ENCODE measurements at places on chromosomes 7 and 10.

- DNase-seq = no peak
Measured at GRCh38 chr7:16773884-16774283, 20.3 kb downstream of the TSPAN13 start.

GRCh38 chr7:131292141-131292905 is 35.4 kb upstream of the MKLN1 start:
- no peak for DNase-seq

DNA sequence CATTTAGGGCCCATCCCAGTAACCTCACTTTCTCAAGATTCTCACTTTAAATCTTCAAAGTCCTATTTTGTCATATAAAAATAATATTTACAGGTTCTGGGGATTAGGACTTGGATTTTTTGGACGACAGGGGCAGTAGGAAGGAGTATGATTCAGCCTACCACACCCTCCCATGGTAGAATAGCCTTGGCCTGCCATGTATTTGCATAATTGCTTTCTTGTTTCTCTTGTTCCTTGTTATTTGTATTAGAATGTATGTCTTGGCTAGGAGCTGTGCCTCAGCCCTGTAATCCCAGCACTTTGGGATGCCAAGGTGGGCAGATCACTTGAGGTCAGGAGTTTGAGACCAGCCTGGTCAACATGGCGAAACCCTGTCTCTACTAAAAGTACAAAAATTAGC is 92.5 kb downstream of the ELAPOR2 start:
- no peak for DNase-seq

- no peak for DNase-seq
Measured at GRCh38 chr10:103793429-103793828, 61.9 kb downstream of the SH3PXD2A start.

DNA sequence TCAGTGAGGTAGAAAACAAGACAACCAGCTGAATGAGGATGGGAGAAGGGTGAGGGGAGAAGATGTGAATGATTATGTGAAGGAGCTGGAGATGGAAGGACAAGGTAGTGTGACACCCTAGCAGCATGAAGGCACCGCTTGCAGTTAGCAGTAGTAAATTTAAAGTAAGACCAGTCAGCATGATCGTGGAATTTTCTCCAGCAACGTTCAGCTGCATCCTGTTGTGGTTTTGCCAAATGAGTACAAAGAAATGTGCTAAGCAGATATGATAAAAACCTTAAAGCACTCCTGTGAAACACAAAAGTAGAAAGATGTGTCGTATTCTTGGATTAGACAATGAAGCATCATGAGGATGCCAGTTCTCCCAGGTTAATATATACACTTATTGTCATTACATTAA is 34.1 kb upstream of the IFRD1 start:
- no peak for DNase-seq

- DNase-seq = no peak
Measured at GRCh38 chr7:107788216-107788615, 14.8 kb downstream of the SLC26A3 start.

DNA sequence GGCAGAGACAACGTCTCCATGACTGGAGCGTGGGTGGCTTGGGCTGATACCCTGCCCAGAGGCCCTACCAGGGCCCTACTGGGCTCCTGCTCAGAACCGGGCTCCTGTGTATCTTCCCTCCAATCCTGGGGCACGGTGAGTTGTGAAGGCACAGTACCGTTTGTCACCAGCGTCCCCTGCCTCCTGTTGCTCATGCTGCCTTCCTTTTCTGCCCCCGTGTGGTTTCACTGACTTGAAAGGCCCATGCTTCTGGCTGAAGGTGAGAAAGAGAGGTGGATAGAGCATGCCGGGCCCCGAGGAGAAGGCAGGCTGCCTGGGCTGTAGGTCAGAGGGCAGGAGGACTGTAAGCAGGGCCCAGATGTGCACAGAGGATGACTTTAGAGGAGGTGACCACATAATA is 9.1 kb upstream of the DMBT1 start:
- no peak for DNase-seq

DNA sequence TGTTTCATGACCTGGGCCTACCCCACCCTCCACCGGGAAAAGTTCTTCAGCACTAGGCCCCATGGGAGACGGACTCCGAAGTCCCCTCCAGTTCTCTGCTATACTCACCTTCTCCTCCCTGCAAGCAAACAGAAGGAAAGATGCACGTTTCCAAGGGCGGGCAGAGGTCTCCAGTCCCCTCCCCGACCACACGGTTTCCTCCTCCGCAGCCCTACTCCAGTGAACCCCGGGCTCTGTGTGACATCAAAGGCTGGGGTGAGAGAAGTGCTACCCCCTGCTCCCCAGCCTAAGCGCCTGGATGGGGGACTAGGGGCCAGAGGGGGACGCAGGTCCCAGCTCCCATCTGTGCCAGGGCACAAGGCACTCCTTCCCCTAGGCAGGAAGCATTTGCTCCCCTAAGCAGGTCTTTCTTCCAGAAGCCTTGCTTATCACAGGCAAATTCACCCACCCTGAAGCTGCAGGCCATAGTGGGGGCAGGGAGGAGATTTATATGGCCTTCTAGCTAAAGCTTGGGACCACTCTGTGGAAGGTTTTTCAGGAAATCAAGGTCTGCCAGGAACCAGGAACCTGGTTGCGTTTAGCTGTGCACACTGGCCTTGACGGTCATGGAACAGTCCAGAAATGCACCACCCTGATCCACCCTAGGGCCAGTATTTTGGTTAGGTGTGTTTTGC is 52.8 kb downstream of the ASB13 start:
- DNase-seq = no peak

GRCh38 chr7:120272261-120272660 is 714 bp upstream of the KCND2 start:
- no peak for DNase-seq

DNA sequence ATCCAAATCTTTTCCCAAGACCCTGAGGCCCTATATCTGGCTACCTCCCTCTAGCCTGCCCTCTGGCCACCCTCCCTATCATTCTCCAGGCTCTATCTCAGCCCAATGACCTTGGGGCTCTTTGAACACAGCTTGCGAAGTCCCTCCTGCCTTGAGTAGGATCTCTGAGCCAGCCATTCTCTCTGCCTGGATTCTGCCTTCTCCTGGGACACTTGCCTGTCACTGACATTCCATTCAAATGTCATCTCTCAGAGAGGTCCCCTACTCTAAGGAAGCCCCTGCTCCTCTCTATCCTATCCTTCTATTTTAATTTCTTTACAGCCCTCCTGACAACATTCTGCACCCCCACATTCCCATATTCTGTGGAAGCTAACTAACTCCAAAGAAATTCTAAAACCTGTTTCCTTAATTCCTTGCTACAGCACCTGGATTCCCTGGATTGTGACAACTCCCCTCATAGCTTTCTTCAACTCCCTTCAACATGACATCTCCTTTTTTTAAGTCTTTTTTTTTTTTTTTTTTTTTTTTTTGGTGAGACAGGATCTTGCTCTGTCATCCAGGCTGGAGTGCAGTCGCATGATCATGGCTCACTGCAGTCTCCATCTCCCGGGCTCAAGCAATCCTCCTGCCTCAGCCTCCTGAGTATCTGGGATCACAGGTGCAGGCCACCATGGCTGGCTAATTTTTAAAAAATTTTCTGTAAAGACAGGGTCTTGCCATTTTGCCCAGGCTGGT is 81.0 kb upstream of the ASAH2 start:
- no peak for DNase-seq

DNA sequence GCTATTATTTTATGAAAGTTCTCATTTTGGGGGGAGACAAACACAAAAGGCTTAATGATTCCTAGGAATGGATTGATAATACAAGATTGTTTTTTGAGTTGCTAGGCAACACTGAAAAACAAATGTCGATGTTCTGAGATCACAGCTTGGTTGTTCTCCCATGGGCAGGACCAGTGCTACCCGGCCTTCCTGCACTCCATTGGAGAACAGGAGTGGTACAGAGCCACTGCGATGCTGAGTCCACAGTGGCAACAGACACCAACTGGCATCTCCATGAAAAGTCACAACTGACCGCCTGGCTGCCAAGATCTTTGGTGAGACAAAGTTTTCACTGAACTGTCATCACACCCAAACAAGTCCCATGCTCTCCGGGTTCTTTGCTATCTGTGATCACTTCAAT is 68.9 kb upstream of the NMT2 start:
- no peak for DNase-seq

DNA sequence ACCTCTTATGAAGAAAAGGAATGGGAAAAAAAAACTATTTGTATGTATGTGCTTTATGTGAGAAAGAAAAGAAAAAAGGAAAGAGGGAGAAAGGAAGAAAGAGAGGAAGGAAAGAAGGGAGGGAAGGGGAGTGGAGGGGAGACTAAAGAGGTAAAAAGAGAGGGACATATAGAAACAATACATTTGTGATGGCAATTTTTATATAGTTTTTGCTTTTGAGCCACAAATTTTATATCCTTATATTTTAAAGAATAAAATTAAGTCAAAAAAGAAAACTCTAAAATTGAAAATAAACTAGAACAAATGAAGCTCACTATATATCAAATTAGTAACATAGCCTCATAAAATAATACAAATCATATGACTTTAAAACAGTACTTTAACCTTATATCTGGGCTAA is 11.0 kb downstream of the C7orf25 start:
- no peak for DNase-seq

DNA sequence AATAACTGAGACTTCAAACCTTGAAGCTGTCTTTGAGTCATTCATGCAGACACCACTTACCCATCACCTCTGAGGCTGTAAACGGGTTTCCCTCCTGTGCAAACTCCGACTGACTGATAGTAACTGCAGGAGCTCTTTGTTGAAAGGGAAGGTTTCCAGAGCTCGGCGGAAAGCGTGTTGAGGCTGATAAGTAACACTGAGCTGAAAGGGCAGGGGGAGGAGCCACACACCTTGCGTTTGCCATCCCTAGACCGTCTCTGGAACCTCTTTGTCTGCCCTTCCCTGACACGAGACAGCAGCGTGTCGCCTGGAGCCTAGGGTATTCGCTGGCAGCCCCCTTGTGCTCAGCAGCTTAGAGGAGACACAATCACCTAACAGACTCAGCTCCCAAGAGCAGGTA is 134.0 kb downstream of the PAXIP1 start:
- DNase-seq = no peak

DNA sequence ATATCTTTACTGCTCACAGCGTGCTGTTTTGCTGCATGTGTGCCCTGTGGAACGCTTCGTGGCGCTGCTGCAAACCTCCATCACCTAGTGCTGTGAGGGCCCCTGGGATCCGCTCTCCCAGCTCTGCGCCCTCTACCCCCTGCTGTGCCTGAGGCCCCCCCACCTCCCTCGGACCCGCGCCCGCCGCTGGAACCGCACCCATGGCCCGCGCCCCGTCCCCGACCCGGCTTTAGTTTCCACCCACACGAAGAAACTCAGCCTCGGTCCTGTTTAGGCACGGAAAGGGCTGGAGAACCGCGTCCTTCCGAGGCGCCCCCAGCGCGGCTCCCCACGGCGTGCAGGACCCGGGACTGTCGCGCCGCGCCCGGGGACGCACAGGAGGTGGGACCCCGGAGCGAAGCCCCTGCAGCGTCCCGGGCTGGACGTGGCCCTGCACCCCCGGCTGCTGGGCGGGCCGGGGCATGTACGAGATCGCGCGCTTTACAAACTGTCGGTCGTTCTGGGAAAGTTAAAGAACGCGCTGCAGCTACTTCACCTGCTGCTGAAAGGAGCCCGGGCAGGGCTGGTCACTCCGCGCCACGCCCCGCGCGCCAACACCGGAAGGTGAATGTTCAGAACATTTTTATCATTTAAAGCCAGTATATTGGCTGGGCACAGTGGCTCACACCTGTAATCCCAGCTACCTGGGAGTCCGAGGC is 54.3 kb downstream of the BMS1 start:
- DNase-seq = no peak

DNA sequence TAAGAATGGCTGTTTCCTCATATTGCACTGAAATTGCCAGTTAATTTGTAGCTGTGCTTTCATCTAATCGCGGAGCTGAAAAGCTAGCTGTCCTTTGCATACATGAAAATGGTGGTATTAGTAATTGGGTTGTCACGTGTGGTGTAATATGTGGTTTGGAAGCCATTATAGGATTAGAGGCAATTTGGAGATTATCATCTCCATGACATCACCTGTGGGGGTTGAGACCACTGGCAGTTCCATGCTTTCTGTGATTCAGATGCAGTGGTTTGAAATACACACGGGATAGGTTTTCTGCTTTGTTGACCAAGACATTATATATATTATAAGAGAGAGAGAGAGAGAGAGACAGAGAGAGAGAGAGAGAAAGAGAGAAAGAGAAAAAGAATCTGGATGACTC is 180.8 kb downstream of the RAB11FIP2 start:
- DNase-seq = no peak

- DNase-seq = no peak
Measured at GRCh38 chr10:119644205-119644814, 6.9 kb upstream of the BAG3 start.

DNA sequence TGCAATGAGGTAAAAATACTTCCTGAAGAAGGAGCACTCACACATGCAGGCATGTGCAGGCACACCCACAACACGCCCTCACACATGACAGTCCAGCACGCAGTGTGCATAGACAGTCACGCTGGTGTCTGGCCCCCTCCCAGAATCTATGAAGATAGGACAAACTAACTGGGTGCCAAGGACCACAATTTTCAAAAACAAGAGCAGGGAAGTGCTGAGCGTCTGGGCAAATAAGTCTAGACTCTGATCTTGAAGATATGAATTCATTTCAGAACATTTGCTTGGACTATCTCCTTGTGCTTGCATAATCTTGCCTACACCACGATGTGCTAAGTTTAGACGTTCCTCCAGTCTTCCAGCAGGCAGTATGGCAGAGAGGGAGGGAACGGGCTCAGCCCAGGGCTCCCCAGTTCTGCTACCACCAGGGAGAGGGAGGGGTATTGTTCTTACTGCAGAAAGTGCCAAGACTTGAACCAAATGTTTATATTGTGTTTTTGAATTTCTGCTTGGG is 276.5 kb upstream of the KLF6 start:
- no peak for DNase-seq

DNA sequence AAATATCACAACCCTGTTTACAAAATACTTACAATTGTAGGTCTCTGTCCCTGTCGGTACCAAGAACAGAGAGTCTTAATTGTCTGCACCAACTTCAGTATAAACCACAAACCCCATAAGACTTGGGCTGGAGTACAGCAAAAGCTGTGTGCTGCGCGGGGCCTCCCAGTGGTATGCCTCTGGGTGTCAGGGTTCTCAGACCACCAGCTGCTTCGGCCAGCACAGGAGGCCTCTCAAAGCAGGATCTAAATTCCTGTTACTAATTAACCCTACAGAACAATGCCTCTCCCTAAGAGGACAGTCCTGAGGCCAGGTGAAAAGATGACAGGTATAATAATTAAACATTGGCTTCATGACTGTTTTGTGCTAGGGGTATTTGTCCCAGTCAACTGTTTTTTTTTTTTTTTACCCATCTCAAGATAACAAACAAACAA is 957 bp upstream of the SVIL start:
- DNase-seq = no peak
